ENCODE measurements at places on chromosomes 7 and 10.

GRCh38 chr7:33258491-33258951 is 129.2 kb downstream of the BBS9 start:
- no peak for DNase-seq

GRCh38 chr10:91549262-91549661 is 83.6 kb downstream of the PPP1R3C start:
- DNase-seq: no peak

DNA sequence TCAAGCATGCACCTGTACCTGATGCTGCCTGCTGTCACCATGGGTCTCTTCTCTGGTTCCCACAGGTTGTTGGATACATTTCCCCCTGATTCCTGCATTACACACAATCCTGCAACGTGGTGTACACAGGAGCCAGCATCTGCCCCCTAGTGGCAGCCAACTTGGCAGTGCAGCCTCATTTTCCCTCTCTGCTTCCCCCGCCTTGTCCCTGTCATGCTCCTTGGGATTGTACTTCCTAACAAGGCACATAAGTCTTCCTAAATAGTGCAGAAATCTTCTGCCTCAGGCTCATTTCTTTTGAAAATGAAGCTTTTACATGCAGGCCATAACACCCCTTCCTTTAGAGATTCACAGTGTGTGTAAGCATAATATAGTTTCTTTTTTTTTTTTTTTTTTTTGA is 387.5 kb downstream of the CCSER2 start:
- DNase-seq: no peak

- no peak for DNase-seq
Measured at GRCh38 chr10:19461588-19461987, 354.6 kb upstream of the PLXDC2 start.

GRCh38 chr10:310371-310770 is 175.1 kb downstream of the ZMYND11 start:
- DNase-seq: no peak

DNA sequence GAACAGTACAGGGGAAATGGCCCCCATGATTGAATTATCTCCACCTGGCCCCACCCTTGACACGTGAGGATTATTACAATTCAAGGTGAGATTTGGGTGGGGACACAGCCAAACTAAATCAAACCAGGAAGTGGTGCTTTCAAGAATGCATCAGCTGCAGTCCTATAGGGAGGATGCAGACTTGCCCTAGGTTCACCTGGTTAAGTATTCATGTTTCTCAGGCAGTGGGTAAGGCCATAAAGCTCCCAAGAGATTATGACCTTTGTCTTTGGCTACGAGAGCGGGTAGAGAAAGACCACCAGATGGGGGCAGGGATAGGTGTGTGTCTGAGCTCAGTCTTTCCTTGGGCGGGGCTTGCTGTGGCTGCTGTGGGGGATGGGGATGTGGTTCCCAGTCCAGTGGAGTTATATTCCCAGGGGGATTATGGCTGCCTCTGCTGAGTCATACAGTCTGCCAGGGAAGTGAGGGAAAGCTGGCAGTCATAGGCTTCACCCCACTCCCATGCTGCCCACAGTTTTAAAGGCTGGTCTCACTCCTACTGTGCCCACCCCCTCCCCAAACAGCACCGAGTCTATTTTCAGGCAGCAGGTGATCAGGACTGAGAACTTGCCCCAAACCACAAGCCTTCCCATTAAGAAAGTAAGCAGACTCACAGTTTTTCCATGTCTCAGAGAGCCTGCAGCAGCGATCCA is 8.4 kb upstream of the R3HCC1L start:
- no peak for DNase-seq

GRCh38 chr10:93346694-93347093 is 135.4 kb downstream of the MYOF start:
- no peak for DNase-seq
